Esophagus squamous epithelium (tissue), 5 donors: ENCODE measurements at places on chromosomes 12 and 14.

DNA sequence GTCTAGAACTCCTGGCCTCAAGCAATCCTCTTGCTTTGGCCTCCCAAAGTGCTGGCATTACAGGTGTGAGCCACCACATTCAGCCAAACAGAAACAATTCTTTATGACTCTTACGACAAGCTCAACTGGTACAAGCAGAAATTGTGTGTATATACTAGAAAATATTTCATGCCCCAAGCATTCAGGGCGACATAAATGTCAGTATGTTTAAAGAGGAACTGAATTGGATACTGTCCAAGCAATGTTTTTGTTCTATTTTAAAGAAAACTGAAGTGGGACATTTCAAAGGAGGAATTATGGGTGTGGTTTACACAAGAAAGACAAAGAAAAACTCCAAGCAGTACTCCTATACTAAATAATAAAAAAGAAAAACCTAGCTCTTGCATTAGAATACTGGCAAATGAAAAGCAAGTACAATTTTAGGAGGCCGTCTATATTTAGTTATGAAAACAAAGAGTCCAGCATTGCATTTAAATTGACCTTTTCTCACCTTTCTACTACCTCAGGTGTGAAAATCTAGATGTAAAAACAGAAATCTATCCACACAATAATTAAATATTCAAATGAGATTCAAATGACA, 48.9 kb downstream of the PPP1R12A start:
- DNase-seq = no peak

DNA sequence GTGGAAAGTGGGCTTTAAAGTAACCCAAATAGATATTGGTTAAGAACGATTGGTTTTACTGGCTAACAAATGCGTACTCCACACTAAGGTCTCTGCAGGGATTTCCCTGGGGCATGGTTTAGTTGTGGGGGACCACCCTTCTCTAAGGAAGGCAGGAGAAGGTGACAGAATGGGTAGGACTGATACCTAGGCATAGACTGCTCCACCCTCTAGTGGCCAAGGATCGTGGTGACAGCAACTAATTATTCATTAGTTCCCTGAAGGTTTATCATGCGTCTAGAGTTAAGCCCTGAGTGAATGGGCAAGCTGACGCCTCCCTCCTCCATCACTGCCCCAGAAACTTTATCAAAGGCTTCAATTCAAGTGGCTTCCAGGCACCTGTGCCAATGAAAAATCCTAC, 9.1 kb downstream of the FAM181A start:
- DNase-seq = no peak

- DNase-seq = no peak
These were observed 67.6 kb upstream of the AP4S1 start for GRCh38 chr14:30957813-30958370.

- no peak for DNase-seq
These were observed 328 bp downstream of the INTS13 start for GRCh38 chr12:26937443-26937862.

GRCh38 chr12:41188058-41188840, at the start of gene PDZRN4:
Gene PDZRN4 (plus strand): TSS chr12:41188320.
- no peak for DNase-seq

DNA sequence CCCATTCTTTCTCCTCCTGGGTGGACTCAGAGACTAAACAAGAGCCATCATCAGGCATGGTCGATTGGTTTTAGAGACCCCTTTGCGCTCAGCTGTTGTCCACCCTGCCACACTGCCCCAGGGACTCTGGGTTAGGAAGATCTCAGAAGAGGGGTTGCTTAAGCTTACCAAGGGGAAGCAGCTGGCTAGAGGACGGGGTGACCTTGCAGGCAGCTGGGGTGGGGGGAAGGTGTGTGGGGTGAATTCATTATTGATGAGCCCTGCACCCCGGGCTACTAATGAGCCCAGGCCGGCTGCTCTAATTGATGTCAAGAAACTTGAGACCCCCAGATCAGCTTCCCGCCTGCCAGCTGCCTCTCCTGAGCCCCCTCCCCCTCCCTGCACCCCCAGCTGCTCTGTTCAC, 8.7 kb upstream of the ZNF385A start:
- no peak for DNase-seq
